ENCODE measurements at places on chromosomes 1 and 21.

- DNase-seq = no peak
These were observed 32.7 kb downstream of the C1orf21 start for GRCh38 chr1:184419350-184420161.

DNA sequence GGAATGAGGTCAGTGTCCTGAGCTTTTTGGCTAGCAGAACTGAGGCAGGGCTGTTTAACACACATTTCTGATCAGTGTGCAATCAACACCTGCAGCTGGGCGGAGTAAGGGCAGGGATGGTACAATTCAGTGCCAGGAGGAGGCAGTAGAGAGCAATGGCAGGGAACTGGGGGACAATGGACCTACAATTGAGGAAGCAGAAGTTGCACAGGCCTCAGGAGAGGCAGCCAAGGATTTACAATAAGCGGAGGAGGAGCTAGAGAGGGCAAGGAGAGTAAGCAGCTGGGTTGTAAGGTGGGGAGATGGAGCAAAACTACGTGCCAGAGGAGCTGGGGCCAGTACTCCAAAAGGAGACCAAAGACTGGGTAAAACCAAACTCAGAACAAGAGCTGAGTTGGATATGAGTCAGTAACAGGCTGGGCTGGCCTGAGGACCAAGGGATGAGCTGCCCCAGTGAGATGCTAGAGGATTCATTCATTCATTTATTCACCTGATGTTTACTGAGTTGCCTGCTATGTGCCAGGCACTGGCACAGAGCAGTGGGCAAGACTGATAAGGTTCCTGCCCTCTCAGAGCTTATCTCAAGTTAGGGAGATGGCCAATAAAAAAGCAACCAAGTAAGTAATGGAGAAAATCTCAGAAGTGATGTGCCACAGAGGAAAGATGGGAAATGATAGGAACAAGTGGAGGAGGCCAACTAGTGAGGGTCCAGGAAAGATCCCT is 10.4 kb upstream of the GALE start:
- DNase-seq = no peak

DNA sequence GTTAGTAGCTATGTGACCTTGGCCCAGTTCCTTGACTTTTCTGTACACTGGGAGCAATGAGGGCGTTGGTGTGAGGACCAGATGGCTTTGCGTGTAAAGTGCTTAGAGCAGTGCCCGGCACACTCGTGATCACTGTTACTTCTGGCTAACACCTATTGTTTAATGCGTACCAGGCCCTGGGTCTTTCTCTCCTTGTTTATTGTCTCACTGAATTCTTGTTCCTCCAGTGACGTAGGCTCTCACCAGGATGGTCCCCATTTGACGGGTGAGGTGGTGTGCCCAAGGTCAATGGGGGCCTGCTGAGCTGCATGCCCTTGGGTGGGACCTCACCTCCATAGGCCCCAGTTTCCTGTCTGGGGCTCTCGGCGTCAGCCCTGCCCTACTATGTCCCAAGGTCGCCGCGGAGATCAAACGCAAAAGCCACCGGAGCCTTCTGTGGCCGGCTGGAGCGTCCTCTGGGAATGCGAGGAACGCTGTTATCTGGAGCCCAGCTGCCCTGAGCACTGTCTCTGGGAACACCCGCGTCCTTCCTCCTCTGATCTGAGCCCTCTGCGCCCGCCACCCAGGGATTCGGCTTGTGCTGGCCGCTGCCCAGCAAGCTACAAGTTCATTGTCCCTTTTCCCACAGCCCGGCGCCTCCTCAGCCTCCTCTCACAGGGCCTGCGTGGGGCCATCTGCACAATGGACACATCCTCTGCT is 28.9 kb downstream of the ALPL start:
- no peak for DNase-seq

- DNase-seq = peak; percentile 98
These were observed at the start of gene ZNF672 for GRCh38 chr1:248837781-248838356. Gene ZNF672 (plus strand): TSS chr1:248838224. CDS start chr1:248847275, 9,051 bp downstream.

DNA sequence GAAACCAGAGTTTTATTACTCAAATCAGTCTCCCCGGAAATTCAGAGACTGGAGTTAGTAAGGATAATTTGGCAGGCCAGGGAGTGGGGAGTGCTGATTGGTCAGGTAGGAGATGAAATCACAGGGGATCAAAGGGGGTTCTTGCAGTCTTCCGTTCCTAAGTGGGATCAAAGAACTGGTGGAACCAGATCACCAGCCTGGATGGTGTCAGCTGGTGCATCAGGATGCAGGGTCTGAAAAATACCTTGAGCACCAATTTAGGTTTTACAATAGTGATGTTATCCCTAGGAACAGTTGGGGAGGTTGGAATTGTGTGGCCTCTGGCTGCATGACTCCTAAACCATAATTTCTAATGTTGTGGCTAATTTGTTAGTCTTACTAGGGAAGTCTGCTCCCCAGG is 1.4 kb upstream of the CD101 start:
- no peak for DNase-seq

Data from NCI-H2029 (cell line).